ENCODE measurements at places on chromosomes 13 and 19.

DNA sequence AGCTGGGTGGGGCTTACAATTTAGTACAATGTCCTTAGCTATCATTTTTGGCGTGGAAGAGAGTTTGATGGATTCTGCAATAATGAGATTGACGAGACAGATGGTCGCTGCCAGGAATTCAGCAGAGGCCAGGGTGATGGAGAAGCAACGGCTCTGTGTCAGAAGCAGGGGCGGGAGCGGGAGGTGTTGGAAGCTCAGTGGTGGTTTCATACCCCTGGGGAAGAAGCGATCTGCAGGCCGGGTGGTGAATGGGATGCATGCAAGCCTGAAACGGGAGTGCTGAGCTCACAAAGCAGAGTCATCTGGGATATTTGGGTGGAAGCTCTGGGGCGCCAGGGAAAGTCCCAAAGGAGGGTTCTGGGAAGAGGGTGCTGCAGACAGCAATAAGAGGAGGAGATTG is 370.8 kb downstream of the ZNF536 start:
- DNase-seq, result no peak

DNA sequence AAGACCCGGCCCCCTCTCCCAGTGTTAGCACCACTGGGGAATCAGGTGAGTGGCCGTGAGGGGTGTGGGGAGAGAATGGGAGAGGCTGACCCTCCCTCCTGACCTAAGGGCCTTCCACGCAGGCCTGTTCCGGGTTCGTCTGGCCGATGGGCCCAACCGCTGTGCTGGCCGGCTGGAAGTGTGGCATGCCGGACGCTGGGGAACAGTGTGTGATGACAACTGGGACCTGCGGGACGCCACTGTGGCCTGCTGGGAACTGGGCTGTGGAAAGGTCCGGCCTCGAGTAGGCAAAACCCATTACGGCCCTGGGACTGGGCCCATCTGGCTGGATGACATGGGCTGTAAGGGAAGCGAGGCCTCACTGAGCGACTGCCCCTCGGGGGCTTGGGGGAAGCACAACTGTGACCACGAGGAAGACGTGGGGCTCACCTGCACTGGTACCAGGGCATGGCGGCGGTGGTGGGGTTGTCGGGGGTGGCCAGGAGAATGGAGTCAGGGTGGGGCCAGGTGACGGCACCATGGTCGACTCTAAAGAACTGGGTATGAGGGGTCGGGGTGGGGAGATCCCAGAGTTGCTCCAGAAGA is 12.2 kb downstream of the SSC5D start:
- DNase-seq, result no peak

DNA sequence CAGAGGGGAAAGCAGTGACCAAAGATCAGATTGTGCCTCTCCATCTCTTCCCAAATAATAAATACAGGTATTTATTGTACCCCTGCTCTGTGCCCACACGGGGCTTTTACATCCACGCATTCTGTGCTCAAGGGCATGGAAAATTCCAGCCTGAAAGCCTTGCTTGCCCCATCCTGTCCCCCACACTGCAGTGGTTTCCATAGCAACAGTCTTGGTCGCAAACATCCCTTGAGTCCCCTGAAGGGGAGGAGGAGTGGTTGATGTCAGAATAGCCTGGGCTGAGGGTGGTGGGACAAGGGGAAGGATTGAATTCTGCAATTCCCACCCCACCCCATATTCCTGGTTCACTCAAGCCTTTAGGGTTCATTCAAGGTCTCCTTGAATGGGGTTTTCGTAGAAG is 41.0 kb upstream of the USP29 start:
- DNase-seq, result no peak

DNA sequence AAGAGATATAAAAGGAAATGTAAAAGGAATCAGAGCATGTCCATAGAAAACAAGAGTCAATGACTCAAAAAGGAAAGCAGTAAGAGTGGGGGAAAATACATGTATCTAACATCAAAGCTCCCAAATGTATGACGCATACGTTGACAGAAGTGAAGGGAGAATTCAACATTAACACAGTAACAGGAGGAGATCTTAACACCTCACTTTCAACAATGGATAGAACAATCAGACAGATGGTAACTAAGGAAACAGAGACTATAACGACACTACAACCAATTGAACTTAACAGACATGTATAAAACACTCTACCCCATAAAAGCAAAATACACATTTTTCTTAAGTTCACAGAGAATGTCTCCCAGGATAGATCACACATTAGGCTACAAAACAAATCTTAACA is 774.8 kb upstream of the ARGLU1 start:
- no peak for DNase-seq

- DNase-seq, result no peak
These were observed 29.0 kb downstream of the ZNF20 start for GRCh38 chr19:12111176-12111575.

GRCh38 chr19:17576758-17577456 is 21.5 kb downstream of the COLGALT1 start:
- no peak for DNase-seq

GRCh38 chr13:46598820-46599180 is 45.8 kb downstream of the LRCH1 start:
- no peak for DNase-seq

DNA sequence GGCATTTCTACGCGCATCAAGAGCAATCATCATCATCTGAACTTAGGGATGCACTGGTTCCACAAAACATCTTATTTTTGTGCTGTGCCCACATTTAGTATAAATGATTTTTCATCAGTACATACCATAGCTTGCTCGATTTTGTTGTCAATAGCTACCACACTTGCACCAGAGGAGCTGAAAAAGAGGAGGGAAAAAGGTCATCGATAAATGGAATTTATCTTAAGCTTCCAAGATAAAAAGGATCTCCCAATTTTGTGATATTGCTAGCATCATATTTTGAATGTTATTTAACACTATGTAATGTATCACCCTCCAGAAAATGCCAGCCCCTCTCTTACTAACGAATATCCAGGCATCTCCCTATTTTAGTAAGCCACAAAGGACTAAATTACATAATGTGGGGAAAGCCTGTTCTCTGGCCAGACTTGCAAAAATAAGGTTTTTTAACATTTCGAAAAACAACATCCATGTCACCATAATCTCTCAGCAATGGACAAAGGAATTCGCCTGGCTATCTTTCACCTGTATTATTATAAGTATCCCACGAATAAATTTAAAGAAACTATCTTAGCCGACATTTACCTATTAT is 62.4 kb downstream of the SERP2 start:
- DNase-seq, result no peak

DNA sequence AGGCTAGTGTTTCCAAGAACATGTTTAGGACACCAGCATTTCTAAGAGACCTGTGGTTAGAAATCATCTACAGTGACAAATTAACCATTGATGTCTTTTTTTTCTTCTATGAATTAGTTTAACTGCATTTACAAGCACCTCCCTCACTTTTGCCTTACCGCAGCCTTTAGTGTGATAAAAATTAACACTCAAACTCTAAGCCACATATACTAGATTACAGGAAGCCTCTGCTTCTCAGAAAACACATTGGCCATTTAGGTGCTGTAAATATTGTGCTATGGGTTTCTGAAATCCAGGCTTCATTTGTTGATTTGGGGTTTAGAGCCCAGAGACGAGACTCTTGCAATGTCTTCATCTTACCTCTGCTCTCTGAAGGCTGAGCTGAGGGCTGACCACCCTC is 34.6 kb upstream of the OLFM4 start:
- DNase-seq, result no peak

DNA sequence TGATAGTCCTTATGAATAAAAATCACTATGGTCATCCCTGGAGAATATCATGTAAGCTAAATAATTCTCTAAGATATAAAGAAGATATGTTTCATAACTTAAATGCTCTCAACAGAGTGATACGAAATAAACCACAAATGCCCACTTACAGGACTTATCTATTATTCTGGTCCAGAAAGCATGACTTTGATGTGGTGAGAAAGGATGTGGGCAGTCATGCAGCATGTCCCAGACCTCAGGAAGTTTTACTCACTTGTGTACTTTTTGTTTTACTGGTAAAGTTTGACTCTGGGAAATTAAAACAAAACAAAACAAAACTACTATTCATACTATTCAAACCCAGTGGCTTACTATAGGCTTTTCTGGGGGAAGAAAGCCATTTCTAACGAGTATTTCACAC is 483.2 kb upstream of the SLITRK6 start:
- DNase-seq, result no peak

DNA sequence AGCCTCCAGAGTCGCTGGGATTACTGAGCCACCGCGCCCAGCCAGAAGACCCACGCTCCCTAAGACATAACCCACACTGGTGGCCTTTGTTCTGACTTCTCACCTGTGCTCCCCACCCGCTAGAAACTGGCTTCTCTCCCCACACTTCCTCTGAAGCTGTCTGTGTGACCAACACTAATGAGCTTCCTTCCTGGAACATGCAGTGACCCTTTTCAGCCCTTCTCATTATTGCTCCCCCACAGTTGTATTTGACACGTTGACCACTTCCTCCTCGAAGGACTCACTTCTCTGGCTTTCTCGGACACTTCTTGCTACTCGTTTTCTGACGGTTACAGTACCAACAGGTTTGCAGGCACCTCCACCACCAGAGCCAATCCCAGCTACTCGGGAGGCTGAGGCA is 10.9 kb downstream of the NCR1 start:
- DNase-seq, result no peak

GRCh38 chr19:6216996-6217751 is 62.6 kb downstream of the MLLT1 start:
- no peak for DNase-seq

GRCh38 chr19:55345818-55346724 is 6.4 kb downstream of the KMT5C start:
- no peak for DNase-seq

- no peak for DNase-seq
These were observed 81.0 kb upstream of the MBNL2 start for GRCh38 chr13:97141097-97141496.

DNA sequence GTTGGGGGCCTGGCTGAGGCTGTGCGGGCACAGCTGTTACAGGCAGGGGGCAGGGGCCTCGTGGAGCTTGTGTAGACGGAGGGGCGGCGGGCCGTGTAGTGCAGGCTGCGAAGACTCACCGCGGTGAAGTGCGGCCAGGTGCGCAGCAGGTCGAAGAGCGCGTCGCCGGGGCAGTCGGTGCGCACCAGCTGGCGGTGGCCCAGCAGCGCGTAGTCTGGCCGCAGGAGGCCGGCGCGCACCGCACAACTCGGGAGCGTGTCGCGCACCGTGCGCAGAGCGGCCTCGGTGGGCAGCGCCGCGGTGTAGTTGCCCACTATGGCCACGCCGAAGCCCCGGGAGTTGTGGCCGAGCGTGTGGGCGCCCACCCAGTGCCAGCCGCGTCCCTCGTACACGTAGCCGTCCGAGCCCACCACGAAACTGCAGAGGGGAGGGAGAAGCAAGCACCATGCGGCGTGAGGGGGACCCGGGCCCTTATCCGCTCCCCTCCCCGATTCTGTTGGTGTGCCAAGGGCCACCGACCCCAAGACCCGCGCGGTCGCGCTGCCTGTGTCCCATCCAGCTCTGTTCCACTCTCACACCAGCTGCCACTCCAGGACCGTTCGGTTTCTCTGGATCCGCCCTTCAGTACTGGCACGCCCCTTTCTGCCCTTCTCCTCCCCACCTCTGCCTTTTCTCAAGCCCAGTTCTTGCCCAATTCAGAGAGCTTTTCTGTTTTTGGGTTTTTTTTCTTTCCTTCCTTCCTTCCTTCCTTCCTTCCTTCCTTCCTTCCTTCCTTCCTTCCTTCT is 5.4 kb upstream of the RASAL3 start:
- no peak for DNase-seq

- no peak for DNase-seq
These were observed at the start of gene SIGLEC8 for GRCh38 chr19:51458051-51458645. Gene SIGLEC8, minus strand, starts transcription at chr19:51458454. Its CDS starts 67 bp downstream, at chr19:51458387.

GRCh38 chr13:73074014-73074413 is 15.2 kb downstream of the KLF5 start:
- no peak for DNase-seq

DNA sequence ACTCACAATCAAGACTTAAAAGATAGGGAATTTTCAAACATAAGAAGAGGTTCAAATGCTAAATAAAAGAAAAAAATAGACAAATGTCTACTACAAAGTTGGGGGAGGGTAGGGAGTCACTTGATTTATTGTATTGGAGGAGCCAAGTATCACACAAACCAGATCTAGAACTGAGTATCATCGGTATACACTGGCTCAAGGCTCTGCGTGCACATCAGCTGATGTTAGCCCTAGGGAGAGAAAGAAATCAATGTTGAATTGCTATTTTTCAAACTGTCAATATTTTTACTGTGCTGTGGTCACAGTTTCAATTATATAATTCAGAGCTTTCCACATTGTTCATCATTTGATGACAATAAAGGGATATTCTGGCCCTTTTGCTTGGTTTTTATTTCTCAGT is 54.9 kb upstream of the RXFP2 start:
- no peak for DNase-seq
